IPS DF 6.9 (cell line): ENCODE measurements at places on chromosomes 12 and 14.

- no peak for DNase-seq
- H3K36me3 ChIP-seq: no peaks in the 10 kb centered on the region
- H3K4me3 ChIP-seq: no peak overlapping the region
- no peaks in the 10 kb centered on the region for H3K4me1 ChIP-seq
- no peak overlapping the region for H3K27ac ChIP-seq
These were observed 28.7 kb downstream of the LMNTD1 start for GRCh38 chr12:25524366-25524765.

GRCh38 chr12:97637770-97638169 is 175.2 kb downstream of the RMST start:
- H3K27ac ChIP-seq: no peak overlapping the region
- no peaks in the 10 kb centered on the region for H3K27me3 ChIP-seq
- no peaks in the 10 kb centered on the region for H3K36me3 ChIP-seq
- peaks cover 2% of the 10 kb centered on the region; the same call in 1 of the 2 replicates for H3K4me1 ChIP-seq
- H3K4me3 ChIP-seq: no peak overlapping the region

DNA sequence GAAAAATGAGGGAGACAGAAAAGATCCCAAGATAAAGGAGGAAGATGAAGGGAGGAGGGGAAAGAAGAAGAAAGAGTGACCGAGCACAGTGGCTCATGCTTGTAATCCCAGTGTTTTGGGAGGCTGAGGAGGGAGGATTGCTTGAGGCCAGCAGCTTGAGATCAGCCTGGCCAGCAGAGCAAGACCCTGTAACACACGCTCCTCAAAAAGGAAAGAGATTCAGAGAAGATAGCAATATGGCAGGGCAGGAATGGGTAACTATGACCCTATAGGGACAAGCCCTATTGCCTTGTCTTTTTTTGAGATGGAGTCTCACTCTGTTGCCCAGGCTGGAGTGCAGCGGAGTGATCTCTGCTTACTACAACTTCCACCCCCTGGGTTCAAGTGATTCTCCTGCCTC is 116.9 kb upstream of the MAP1LC3B2 start:
- H3K27me3 ChIP-seq: no peaks in the 10 kb centered on the region
- no peak overlapping the region for H3K27ac ChIP-seq
- no peaks in the 10 kb centered on the region for H3K36me3 ChIP-seq
- no peak for DNase-seq
- H3K4me3 ChIP-seq: no peak overlapping the region

GRCh38 chr12:3227076-3227975 is 150.1 kb downstream of the TSPAN9 start:
- H3K27me3 ChIP-seq: no peaks in the 10 kb centered on the region
- no peak for DNase-seq
- H3K27ac ChIP-seq: no peak overlapping the region
- H3K4me1 ChIP-seq: peaks cover 13% of the 10 kb centered on the region
- no peaks in the 10 kb centered on the region for H3K36me3 ChIP-seq

- H3K4me1 ChIP-seq: no peaks in the 10 kb centered on the region
- H3K27ac ChIP-seq: no peak overlapping the region
- DNase-seq: no peak
- H3K27me3 ChIP-seq: no peaks in the 10 kb centered on the region; the same call in 1 of the 2 replicates
- no peak overlapping the region for H3K4me3 ChIP-seq
These were observed 25.8 kb upstream of the MAX start for GRCh38 chr14:65128096-65128495.
